ENCODE measurements at places on chromosomes 2 and 18. TPM values are rescaled to one million over a fixed set of nuclear protein-coding genes. Genes with fewer than 3 reads are reported as not detected.

AOX1 gene
- not detected for total RNA-seq

GRCh38 chr2:225017713-225018112 is 24.6 kb downstream of the DOCK10 start:
- no peak for DNase-seq
- no peaks in the 10 kb centered on the region for H3K27me3 ChIP-seq
- peaks cover 49% of the 10 kb centered on the region for H3K4me1 ChIP-seq
- H3K4me3 ChIP-seq: no peak overlapping the region

COL4A3 gene
- total RNA-seq: not detected

GRCh38 chr2:181632733-181633401 is 24.0 kb downstream of the CERKL start:
- no peaks in the 10 kb centered on the region for H3K4me1 ChIP-seq
- H3K36me3 ChIP-seq: no peaks in the 10 kb centered on the region
- H3K27ac ChIP-seq: no peak overlapping the region
- H3K4me3 ChIP-seq: no peak overlapping the region
- DNase-seq: no peak

DNA sequence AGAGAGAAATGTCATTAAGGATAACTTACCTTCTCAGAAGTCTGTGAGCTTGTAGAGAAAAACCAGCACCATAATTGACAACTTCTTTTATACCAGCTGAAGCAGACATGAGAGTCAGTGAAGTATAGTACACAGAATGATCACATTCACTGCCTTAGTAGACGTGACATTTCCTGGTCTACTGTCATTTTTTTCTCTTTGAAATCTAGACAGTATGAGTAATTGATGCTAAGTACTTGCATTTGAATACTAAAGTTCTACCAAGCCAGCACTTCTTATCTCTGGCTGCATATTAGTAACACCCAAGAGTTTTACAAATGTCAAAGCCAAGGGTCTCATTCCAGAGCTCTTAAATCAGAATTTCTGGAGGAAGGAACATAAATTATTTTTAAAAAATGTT is 25.4 kb upstream of the ACADL start:
- H3K27ac ChIP-seq: no peak overlapping the region
- no peak for DNase-seq
- H3K4me3 ChIP-seq: no peak overlapping the region
- H3K27me3 ChIP-seq: no peaks in the 10 kb centered on the region
- H3K36me3 ChIP-seq: no peaks in the 10 kb centered on the region
- no peaks in the 10 kb centered on the region for H3K4me1 ChIP-seq

DNA sequence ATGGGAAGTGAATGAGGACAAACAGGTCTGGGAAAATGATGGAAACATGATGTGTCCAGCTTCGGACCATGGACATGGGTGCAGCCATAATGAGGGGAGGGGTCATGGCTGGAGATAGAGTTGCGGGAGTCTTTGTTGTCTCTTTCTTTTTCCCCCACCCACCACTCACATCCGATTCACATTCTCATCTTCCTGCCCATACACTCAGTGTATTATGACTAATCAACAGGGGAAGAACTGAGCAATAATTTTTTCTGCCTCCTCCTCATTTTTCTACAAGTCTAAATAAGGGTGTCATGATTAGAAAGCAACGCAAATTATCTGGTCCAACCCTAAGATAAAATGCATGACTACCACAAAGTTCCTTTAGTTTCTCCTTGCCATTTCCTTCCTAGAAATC is 5.7 kb upstream of the SERPINB2 start:
- no peak for DNase-seq
- H3K4me1 ChIP-seq: no peaks in the 10 kb centered on the region
- no peak overlapping the region for H3K4me3 ChIP-seq

DLGAP1 gene
- 0.07 TPM for total RNA-seq

DNA sequence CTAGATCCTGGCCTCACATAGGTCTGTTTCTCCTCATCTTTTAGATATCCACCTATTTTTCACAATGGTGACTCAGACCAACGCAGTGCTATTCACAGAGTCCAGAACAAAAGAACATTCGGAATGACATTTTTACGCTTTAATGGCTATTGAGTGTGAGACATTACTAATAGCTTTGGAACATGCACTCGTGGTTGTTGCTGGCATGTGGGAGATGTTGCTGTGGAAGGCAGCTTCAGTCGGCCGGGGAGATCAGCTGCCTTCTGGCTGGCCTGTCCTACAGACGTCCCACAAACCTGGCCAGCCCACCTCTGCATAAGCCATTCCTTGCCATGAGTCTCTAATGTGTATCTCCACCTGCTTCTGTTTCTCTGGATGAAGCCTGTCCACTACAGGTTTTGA is 3.4 kb downstream of the MBP start:
- no peaks in the 10 kb centered on the region for H3K36me3 ChIP-seq
- H3K27ac ChIP-seq: no peak overlapping the region
- peak overlapping the region; percentile 6 for H3K4me3 ChIP-seq
- peaks cover 72% of the 10 kb centered on the region for H3K4me1 ChIP-seq
- no peak for DNase-seq

DNA sequence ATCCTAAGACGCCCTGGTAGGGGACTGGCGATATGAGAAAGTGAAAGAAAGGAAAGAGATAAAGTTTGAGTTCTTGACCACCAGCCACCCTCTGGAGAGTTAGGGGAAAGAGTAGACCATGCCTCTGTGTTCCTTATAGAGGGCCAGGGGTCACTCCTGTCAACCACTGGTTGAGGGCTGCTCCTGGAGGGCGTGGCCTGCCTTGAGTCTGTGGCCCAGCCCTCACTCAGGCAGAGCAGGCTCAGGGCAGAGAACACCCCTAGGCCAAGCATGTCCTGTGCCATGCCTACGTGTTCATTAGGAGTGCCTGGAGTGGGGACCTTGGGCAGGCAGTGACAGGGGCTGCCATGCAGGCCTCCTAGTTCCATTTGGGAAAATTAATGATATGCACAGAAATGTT is 161.1 kb upstream of the EPB41L3 start:
- no peak for DNase-seq
- H3K27ac ChIP-seq: no peak overlapping the region
- no peaks in the 10 kb centered on the region for H3K36me3 ChIP-seq
- H3K4me3 ChIP-seq: no peak overlapping the region
